Stimulated activated CD4-positive, alpha-beta T cell treated with anti-CD3 and anti-CD28 coated beads, TNF-alpha, amount 100 ng/mL, for 24 hours (primary cell): ENCODE measurements at places on chromosomes 11 and 22.

GRCh38 chr11:4682623-4683419 is 14.8 kb downstream of the OR51E2 start:
- no peak for DNase-seq

GRCh38 chr11:69352715-69353319 is 58.9 kb downstream of the MYEOV start:
- peak; percentile 23 for DNase-seq

DNA sequence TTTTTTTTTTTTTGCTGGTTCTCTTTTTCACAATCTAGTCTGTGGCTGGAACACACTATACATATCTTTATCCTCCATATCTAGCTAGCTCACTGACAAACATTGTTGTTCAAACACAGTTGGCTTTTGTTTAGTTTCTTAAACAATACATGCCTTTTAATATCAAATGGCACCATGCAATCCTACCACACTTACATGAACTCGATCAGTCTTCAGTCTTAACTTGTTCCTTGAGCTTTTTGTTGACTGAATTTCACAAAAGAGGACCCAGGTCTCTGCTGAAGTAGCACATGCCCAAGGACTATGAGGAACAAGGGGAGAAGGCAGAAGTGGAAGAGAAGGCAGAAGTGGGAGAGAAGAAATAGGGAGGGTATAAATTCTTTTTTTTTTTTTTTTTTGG is 25.5 kb downstream of the TMEM123 start:
- DNase-seq, result no peak

DNA sequence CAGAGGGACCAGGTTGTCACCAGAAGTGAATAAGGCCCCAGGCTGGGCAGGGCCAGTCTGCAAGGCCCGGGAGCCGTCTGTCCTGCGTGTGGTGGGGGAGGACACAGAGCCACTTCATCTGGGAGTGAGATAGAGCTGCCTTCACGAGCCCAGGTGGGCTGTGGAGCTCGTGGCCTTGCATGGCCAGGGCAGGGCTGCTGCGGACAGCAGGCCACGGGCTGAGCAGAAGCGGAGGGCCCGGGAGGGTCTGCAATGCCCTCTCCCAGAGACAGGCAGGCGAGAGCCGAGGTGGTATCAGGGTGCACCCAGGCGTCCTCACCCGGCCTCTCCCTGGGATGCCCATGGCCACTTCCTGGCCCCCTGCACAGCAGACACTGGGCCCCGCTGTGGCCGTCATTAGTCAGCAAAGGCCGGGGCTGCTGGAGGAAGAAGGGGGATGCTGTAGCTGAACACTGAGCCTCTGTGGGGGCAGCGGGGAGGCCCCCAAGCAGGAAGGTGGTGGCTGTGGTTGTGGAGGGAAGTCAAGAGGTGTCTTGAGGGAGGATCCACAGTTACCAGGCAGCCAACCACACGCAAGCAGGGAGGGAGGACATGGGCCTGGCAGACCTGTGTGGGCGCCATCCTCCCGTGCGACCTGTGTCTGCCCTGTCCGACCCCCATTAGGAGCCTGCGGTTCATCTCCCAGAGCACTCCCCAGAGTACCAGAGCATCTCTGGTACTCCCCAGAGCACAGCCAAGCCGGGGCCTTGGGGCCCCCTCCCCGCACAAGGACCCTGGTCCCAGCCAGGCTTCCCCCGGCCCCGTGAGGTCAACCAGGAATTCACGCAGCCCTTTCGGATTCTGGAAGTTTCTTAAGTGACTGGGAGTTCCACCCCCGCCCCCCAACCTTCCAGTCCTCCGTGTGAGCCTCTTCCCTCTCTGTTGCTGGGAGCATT is 1109.5 kb downstream of the BRD1 start:
- DNase-seq, result no peak

- no peak for DNase-seq
Measured at GRCh38 chr11:117857734-117858414, 18.6 kb downstream of the FXYD6 start.

- DNase-seq, result no peak
Measured at GRCh38 chr11:106939157-106939556, 79.1 kb downstream of the GUCY1A2 start.

DNA sequence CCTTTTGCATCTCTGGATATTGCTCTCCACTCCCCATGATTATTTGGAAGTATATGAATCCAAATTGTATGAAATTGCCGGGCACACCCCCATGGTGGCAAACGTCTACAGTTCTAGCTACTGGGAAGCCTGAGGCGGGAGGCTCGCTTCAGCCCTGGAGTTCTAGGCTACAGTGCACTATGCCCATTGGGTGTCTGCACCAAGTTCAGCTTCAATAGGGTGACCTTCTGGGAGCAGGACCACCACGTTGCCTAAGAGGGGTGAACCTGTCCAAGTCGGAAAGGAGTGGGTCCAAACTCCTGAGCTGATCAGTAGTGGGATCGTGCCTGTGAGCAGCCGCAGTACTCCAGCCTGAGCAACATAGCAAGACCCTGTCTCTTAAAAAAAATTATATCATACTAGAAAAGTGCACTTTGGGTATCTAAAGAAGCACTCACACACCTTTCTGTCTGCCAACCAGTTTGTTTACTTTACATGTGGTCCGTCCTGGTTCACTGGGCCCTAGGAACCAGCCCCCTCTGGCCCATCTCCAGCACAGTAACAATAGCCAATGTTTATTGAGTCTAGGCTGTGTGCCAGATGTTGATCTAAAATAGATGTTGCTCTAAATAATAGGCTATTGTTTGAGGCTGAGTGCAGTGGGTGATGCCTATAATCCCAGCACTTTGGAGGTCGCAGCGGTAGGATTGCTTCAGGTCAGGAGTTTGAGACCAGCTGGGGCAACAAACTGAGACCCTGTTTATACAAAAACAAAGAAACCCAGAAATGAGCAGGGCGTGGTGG is 16.4 kb upstream of the KAT5 start:
- DNase-seq, result no peak

DNA sequence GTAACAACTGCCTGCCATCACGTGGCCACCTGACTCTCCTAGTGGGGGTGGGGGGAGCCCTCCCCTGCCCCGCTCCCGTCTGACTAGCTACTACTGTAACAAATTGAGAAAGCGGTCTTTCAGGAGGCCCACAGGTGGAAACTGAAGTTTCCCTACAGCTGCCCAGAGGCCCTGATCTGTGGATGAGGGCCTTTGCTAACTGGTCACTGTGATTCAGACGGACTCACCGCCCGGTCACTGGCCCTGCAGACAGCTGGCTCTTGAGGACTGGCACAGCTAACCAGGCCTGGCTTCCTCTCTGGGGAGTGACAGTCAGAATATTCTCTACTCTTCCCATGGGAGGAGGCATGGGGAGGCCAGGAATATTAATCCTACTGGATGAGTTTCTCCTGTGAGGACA is 116.8 kb downstream of the ARHGAP8 start:
- no peak for DNase-seq

- no peak for DNase-seq
Measured at GRCh38 chr11:133168016-133168415, 364.3 kb downstream of the OPCML start.

- DNase-seq, result peak; percentile 24
Measured at GRCh38 chr11:19076744-19077589, 16.4 kb upstream of the MRGPRX2 start.

DNA sequence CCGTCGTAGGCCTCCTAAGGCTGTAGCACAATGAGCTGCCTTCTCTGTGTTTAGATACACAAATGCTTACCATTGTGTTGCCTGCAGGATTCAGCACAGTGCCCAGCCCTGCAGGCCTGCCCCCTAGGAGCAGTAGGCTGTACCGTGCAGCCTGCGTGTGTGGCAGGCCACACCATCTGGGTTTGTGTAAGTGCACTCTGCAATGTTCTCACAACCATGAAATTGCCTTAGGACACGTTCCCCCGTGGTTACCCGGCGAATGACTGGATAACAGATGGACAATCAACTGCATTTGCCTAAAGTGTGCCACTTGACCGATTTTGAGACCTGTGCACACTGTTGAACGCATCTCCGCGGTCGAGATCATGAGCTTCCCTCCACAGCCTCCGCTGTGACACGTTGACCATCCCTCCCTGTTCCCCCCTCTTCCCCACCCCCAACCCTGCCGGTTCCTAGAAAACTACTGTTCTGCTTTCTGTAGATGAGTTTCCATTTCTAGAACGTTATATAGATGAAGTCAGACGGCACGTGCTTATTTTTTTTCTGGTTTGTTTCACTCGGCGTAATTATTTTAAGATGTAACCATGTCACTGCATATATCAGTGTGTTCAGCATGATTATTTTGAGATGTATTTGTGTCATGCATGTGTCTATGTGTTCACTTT is 22.2 kb upstream of the CTSD start:
- DNase-seq, result no peak

- no peak for DNase-seq
Measured at GRCh38 chr11:119743006-119743405, 14.0 kb upstream of the NECTIN1 start.

GRCh38 chr11:35354644-35355043 is 64.7 kb downstream of the SLC1A2 start:
- DNase-seq, result no peak

- DNase-seq, result no peak
Measured at GRCh38 chr22:24841261-24841660, 35.2 kb downstream of the SGSM1 start.

GRCh38 chr11:2290351-2290841 is 11.3 kb downstream of the C11orf21 start:
- no peak for DNase-seq

- DNase-seq, result no peak
Measured at GRCh38 chr22:39988386-39989114, 6.2 kb upstream of the FAM83F start.

DNA sequence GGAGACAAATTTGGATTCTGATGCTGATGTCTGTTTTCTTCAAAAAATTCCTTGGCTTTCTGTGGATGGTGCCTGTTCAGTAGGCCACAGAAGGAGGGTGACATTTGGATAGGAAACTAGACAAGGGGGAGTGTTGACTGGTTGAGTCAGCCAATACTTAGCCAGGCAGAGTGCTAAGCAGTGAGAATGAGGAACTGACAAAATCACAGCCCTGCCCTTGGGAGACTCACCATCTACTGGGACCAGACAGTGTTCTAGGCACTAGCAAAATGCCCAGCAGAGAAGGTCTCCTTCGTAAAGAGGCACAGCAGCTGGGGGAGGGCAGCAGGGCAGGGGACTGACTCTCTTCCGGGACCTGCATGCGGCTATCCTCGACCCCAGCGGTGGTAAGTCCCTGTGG is 190.2 kb downstream of the DSCAML1 start:
- DNase-seq, result no peak

- DNase-seq, result no peak
Measured at GRCh38 chr11:110374921-110375320, 54.8 kb upstream of the FDX1 start.

DNA sequence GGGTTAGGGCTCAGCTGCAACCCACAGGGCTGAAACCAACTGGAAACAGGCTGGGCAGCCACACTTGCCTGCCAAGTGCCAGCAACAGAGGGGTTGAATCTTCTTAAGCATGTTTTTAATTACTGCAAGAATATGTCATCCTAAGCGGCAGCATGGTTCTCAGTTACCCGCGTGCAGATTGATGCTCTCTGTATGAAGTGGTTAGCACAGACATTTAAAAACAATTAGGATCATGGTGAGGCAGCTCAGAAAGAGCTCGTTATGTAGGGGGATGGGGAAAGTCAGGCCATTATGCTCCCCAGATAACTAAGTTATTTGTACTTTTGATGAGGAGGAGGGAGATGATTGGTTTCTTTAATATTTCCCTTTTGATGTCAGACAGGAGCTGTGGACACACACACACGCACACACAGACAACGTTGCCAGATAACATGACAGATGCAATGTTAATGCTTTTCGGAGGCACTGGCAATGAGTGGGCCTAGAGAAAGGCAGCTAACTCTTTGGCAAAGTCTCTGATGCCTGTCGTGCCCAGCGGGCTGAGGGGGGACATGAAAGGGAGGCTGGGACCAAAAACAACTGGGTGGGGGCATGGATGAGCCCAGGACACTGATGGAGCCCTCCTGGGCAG is 389.7 kb downstream of the NXPE2 start:
- no peak for DNase-seq

DNA sequence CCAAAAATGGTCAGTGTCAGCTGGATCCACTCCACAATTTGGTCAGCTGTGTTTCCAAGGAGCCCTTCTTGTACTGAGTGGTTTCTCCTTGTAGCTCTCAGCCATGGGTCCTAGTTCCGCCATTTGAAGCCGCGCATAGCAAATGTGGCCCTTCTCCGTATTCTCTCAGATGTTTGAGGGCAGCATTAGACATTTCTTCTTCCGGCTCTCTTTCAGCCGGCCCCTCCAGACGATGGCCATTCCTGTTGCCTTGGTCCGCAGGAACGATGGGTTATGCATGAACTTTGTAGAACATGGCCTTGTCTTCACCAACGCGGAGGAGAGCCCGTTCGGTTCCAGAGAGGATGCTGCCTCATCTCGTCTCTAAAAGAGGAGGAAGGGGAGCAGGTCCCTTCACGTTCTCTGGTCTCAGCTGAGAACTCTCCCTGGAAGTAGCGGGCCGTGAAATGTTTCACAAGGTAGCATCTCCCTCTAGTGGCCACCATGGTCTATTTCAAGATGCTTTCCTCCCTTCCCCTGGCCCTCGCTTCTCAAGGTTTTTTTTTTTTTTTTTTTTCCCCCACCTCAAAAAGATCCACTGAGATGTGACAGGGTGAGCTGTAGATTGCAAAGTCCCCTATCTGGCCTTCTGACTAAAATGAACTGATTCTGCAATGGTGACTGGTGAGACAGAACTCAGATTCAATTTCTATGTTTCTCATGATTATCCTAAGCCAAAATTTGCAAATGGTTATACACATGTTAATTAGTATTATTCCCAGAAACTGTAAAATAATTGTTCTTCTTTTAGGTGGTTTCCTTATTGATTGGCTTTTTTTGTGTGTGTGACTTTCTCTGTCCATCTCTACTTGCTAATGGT is 19.8 kb upstream of the PLET1 start:
- DNase-seq, result peak; percentile 48

DNA sequence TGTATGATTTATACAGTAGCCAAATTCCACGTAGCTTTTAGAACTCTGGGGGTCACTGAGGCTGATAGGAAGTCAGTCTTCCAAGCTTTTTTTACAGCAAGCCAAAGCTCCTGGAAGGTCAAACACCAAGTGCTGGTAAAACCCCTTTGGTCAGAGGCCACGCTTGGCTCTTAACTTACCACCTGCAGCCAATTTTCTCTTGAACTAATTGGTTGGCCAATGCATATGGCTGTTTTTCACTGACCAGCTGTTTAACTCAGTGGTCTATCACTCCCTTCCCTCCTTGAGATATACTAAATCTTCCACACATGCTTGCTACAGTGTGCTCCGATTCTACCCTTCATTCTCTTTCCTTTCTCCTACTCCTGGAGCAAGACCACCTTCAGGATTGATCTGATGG is 116.0 kb downstream of the FAR1 start:
- DNase-seq, result no peak

GRCh38 chr11:44601471-44602370 is 36.3 kb downstream of the CD82 start:
- no peak for DNase-seq

- DNase-seq, result no peak
Measured at GRCh38 chr11:113664069-113664980, 41.8 kb downstream of the TMPRSS5 start.

GRCh38 chr22:23183061-23183698 is 2.9 kb downstream of the BCR start:
- no peak for DNase-seq
